ENCODE measurements at places on chromosomes 7 and 10.

DNA sequence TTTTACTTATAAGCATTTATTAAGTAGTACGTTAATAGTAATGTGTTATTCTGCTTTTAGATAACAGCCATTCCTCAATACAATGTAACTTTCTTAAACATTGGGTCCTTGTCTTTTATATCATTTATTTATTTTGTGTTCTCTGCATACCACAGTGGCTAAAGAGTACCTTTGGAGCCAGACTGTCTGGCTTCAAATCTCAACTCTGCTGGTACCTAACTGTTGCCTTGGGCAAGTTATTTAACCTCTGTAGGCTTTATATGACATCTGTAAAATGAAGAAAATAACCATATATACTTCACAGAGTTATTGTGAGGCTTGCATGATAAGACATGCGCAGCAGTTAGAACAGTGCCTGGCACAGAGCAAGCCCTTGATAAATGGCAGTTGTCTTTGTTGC lies 397.6 kb downstream of the MDFIC start:
- DNase-seq, result no peak

DNA sequence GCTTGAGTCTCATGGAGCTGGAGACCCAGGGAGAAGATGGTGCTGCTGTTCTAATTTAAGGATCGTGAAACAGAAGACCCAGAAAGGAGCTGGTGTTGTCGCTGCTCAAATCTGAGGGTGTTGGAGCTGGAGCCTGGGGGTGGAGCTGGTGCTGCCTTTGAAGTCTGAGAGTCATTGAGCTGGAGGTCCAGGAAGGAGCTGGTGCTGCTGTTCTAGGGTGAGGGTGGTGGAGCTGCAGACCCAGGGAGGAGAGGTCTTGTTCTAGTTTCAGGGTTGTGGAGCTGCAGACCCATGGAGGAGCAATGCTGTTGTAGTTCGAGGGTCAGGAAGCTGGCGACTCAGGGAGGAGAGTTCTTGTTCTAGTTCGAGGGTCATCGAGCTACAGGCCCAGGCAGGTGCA lies 84.1 kb upstream of the ZNF479 start:
- DNase-seq, result no peak

DNA sequence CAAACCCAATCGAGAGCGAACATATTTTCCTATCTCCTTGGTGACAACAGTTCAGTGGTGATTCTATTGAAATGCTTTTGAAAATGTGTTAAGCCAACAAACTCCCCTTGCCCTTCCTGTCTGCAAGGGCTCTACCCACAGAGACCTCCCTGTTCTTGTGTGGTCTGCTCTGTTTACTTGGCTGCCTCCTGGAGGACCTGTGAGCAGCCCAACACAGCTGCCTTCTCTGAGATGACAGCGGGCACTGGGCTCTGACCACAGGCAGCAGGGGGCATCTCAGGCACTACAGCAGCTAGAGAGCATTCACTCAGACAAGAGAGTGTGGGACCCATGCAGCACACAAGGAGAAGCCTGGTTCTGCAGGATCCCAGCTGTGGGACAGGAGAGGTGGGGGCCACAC lies 416.4 kb downstream of the TCERG1L start:
- no peak for DNase-seq

GRCh38 chr7:143931739-143932138 lies 3.3 kb upstream of the OR2F2 start:
- DNase-seq, result no peak

- DNase-seq, result no peak
Measured at GRCh38 chr7:42900842-42901241, 11.0 kb downstream of the C7orf25 start.

- no peak for DNase-seq
Measured at GRCh38 chr7:35257251-35258124, 3.6 kb upstream of the TBX20 start.

GRCh38 chr10:70615784-70616522 lies 13.4 kb upstream of the PRF1 start:
- DNase-seq, result no peak

DNA sequence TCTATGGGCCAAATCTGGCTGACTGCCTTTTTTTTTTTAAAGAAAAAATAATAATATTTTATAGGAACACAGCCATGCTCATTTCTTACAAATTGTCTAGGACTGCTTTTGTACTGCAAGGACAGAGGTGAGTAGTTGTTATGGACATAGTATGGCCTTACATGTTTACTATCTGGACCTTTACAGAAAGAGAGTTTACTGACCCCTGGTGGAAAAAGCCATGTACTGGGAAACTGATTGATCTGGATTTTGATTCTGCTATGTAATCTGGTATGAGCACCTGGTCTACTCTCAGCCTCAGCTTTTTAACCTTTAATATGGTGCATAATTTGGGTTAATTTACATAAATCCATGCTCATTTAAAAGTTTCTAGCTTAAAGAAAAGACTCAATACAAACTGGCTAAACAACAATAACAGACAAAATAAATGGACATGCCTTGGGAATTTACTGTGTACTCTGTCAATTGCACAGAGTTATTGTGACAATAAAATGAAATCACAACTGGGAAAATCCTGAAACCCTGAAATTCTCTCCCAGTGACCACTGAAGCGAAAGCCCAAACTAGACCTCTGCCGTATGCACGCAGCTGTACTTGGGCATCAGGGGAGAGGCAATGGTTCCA lies 260.7 kb downstream of the BMPER start:
- DNase-seq, result no peak

GRCh38 chr10:91689731-91690168 lies 56.9 kb upstream of the PPP1R3C start:
- DNase-seq, result no peak

Measured in skeletal muscle cell (primary cell).